ENCODE measurements at places on chromosomes 16 and 17.

- no peak for DNase-seq
These were observed 9.7 kb upstream of the ZC3H7A start for GRCh38 chr16:11806721-11807120.

- DNase-seq: no peak
These were observed 364 bp upstream of the CETP start for GRCh38 chr16:56961386-56961785.

DNA sequence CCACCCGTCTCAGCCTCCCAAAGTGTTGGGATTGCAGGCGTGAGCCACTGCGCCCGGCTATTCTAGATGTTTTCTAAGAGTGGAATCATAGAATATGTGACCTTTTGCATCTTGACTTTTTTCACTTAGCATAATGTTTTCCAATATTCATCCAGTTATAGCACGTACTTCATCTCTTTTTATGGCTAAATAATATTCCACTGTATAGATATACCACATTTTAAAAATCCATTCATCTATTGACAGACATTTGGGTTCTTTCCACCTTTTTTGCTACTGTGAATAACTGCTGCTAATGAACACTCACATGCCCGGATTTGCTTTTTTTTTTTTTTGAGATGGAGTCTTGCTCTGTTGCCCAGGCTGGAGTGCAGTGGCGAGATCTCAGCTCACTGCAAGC, 3.2 kb upstream of the EIF5A start:
- no peak for DNase-seq

DNA sequence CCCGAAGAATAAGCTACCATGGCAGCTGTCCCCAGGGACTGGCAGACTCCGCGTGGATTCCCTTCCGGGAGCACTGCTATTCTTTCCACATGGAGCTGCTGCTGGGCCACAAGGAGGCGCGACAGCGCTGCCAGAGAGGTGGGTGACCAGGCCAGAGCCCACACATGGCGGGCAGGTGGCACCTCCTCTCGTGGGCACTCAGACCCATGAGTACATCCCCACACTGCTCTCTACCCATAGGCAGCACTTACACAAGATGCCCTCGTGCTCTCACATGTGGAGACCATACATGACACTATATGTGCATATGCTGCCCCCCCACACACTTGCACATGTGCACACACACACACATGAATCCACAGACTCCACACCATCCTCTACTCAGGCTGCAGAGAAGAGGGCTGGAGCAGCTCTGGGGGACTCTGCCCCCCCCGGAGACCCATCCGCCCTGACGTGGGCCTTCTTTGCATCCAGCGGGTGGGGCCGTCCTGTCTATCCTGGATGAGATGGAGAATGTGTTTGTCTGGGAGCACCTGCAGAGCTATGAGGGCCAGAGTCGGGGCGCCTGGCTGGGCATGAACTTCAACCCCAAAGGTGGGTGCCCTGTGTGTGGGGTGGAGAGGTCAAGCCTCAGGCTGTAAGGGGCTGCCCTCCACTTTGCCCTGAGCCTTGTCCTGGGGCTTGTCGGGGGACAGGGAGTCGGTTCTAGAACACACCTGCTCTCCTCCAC, 62.9 kb downstream of the MRC2 start:
- DNase-seq: no peak

DNA sequence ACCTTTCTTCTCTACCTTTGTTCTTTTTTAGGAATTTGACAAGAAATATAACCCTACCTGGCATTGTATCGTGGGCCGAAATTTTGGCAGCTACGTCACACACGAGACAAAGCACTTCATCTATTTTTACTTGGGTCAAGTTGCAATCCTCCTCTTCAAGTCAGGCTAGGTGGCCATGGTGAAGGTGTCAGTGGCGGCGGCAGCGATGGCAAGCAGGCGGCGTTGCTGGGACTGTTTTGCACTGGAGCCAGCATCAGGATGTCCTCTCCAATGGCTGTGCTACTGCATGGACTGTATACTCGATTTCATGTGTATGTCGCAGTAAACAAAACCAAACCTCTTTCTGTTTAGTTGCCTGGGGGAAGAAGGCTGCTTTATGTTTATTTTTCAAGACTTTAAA, 5.9 kb downstream of the DYNLL2 start:
- no peak for DNase-seq
